ENCODE measurements at places on chromosomes 6 and 20. TPM values are rescaled to one million over a fixed set of nuclear protein-coding genes. Genes with fewer than 3 reads are reported as not detected.

The PRKN gene
- 5.1 TPM for total RNA-seq

The BANF2 gene
- total RNA-seq: not detected

The NHLRC1 gene
- total RNA-seq: 1.1 TPM

- DNase-seq: no peak
- no peak overlapping the region for H3K4me3 ChIP-seq
- H3K4me1 ChIP-seq: no peaks in the 10 kb centered on the region
- H3K36me3 ChIP-seq: peaks cover 2% of the 10 kb centered on the region
- H3K27me3 ChIP-seq: peaks cover 45% of the 10 kb centered on the region
These were observed 142.5 kb downstream of the KLHL32 start for GRCh38 chr6:97067045-97067444.

DNA sequence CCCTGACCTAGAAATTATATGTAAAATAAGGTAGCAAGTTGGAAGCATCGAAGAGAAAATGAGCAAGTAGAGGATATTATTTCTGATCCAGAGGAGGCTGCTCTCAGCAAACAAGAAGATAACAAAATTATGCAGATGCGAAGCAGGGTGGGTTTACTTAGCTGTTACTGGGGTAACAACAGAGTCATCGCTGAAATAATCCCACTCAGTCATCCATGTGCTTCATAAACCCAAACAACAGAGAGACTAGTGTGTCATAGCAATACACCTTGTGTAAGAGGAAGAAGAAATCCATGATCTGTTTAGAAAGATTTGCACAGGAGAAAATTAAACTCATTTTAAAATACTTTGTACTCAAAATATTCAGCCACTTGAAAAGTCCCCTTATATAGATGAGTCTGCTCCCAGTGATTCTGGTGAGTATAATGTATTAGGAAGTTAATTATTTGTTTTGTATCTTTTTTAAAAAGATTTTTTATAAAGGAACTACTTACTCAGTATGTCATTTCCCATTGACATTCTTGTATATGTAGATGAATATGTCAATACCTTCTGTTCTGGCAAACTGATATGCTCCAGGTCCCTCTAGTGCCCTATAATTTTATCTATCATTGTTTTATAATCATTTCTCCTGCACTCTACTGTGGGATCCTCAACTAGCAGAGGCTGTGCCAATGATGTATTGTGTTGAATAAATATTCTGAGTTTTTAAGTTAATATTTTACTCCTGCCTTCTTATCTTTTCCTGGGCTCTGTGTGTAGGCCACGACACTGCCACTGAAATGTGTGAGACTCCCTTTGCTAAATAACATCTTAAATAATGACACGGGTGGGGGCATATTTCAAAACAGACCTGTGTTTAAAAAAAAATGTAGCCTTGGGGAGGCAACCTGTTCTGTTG lies 8.6 kb upstream of the HIVEP2 start:
- H3K27me3 ChIP-seq: no peaks in the 10 kb centered on the region
- no peak for DNase-seq
- H3K36me3 ChIP-seq: no peaks in the 10 kb centered on the region
- H3K4me3 ChIP-seq: no peak overlapping the region

DNA sequence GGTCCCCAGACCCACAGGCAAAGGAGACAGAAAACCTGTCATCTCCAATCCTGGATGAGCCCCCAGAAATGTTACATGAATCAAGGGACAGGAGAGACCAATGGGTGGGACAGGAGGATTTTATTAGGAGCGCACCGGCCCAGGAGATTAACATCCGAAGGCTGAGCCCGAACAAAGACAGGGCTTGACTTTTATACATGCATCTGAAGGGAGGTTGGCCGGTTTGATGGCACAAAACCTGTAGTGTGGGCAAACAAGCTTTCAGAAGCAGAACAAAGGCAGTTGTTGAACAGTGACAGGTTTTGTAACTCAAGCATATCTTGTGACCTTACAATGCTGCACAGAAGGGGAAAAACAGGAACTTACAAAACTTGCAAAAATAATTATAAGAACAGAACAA lies 83.9 kb upstream of the GPR6 start:
- peaks cover 6% of the 10 kb centered on the region for H3K27me3 ChIP-seq
- peaks cover 2% of the 10 kb centered on the region for H3K36me3 ChIP-seq
- no peak overlapping the region for H3K27ac ChIP-seq
- H3K4me1 ChIP-seq: no peaks in the 10 kb centered on the region

DNA sequence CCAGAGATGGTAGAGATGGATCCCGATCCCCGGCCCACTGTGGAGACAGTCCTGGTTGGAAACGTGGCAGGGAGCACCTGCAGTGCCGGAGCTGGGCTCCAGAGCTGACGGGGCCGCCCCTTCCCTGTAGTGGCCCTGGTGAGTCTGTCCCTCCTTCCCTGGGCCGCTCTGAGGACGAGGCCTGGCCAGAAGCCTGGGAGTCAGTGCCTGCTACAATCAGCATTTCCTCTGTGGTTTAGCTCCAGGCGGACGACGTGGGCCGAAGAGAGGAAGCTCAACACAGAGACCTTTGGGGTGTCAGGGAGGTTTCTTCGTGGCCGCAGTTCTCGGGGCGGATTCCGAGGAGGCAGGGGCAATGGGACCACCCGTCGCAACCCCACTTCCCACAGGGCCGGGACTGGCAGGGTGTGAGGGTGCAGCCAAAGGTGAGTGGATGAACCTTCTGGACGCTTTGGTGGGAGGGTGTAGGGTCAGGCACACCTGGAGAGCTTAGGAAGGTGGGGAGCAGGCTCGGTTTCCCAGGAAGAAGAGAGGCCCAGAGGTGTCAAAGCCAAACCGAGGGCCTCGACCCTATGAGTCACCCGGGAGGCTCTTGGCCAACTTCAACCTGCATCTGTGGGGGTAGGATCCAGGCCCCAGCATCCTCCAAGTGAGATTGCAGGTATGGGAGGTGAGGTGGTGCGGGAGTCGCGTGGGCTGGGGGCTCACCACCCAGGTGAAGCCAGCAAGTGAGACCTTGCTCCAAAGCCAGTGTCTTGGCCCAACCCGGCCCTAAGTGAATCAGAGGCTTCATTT lies 9.9 kb downstream of the PSMA7 start:
- H3K4me1 ChIP-seq: no peaks in the 10 kb centered on the region
- no peak overlapping the region for H3K4me3 ChIP-seq
- H3K27me3 ChIP-seq: no peaks in the 10 kb centered on the region
- no peak overlapping the region for H3K27ac ChIP-seq

- no peaks in the 10 kb centered on the region for H3K27me3 ChIP-seq
- peaks cover 37% of the 10 kb centered on the region for H3K4me1 ChIP-seq
- DNase-seq: no peak
- H3K27ac ChIP-seq: no peak overlapping the region
- no peaks in the 10 kb centered on the region for H3K36me3 ChIP-seq
These were observed 62.6 kb upstream of the SALL4 start for GRCh38 chr20:51864967-51865366.

DNA sequence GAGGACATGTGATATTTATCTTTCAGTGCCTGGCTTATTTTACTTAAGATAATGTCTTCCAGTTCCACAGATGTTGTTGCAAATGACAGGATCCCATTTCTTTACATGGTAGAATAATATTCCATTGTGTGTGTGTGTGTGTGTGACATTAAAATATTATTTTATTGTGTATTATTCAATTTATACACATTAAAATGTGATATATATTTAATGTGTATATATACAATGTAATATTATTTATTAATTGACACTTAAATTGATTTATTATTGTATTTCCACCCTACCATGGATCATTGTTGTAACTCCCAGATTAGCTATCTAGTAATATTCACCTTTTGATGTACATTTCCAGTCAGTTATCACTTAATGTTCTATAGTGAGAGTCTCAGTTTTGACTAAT lies 1422.5 kb upstream of the ADGRB3 start:
- no peak overlapping the region for H3K27ac ChIP-seq
- no peak overlapping the region for H3K4me3 ChIP-seq
- H3K4me1 ChIP-seq: no peaks in the 10 kb centered on the region
- H3K27me3 ChIP-seq: peaks cover 3% of the 10 kb centered on the region
- no peak for DNase-seq

DNA sequence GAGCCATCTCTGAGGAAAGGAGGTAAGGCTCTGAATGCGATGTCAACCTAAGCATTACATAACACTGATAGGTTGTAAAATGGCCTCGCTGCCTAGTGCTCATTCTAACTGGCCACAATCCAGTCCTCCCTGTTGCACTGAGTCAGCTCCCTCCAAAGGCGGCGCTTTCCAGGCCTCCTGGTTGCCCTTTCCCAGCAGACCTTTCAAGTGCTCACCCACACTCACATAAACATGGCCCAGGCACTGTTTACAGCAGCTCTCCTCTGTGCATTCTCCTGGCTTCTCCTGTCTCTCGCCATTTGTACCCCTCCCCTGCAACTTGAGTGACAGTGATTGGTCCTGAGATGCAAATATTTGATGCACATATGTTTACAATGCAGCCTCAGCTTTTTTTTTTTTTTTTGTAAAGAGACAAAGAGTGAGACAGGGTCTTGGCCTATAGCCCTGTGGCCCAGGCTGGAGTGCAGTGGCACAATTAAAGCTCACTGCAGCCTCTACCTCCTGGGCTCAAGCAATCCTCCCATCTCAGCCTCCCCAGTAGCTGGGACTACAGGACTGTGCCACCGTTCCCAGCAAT lies 36.8 kb upstream of the PRND start:
- H3K27me3 ChIP-seq: peaks cover 6% of the 10 kb centered on the region
- H3K4me1 ChIP-seq: peaks cover 25% of the 10 kb centered on the region
- DNase-seq: no peak

DNA sequence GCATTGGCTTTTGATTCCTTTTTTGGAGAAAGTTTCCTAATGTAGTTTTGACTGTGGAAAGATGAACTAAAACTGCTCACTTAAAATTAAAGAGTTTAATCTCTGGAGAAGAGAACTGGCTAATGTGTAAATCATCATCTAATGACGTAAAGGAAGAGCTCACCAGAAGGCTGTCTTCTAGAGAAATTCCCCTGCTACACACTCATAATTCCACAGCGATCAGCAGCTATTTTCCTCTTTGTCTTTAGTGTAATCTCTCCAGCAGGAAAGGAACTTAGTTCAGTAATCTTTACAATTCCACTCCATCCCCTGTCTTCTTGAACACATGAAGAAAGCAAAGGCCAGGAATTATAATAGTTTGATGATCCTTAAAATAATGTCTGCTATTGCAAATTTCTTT lies 15.8 kb downstream of the SPTLC3 start:
- H3K4me3 ChIP-seq: no peak overlapping the region
- no peak overlapping the region for H3K27ac ChIP-seq
- DNase-seq: no peak
- peaks cover 54% of the 10 kb centered on the region for H3K4me1 ChIP-seq
- peaks cover 9% of the 10 kb centered on the region for H3K36me3 ChIP-seq
- no peaks in the 10 kb centered on the region for H3K27me3 ChIP-seq

DNA sequence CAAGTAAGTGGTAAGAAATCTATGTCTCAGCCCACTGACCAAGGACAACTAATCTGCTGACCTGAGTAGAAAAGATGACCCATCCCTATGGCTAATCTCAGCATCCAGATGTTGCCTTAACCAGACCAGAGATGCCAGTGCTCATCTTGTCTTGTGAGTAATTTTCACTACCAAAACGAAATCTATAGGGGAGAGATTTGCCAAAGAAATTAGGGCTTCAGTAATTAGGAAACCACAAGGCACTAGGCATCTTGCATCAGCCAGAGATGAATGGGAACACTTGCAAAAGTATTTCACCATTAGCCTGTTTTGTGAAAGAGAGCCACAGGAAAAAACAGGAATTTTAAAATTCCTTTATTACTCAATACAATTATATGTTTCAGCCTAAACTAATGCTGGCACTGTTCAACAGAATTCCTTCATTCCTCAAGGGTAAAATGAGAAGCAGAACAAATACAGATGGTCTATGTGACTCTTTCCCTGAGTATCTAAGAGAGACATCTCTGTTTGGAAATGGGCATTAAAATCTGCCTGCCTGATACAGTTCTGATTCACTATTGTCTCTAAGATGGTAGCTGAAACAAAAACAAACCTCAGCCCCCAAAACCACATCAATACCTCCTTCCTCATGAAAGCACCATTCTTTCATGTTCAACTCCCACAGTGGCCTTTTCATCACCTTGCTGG lies 87.8 kb downstream of the GMDS start:
- H3K36me3 ChIP-seq: no peaks in the 10 kb centered on the region
- H3K4me3 ChIP-seq: no peak overlapping the region
- H3K27ac ChIP-seq: peak overlapping the region; percentile 69
- DNase-seq: no peak
- H3K27me3 ChIP-seq: no peaks in the 10 kb centered on the region

DNA sequence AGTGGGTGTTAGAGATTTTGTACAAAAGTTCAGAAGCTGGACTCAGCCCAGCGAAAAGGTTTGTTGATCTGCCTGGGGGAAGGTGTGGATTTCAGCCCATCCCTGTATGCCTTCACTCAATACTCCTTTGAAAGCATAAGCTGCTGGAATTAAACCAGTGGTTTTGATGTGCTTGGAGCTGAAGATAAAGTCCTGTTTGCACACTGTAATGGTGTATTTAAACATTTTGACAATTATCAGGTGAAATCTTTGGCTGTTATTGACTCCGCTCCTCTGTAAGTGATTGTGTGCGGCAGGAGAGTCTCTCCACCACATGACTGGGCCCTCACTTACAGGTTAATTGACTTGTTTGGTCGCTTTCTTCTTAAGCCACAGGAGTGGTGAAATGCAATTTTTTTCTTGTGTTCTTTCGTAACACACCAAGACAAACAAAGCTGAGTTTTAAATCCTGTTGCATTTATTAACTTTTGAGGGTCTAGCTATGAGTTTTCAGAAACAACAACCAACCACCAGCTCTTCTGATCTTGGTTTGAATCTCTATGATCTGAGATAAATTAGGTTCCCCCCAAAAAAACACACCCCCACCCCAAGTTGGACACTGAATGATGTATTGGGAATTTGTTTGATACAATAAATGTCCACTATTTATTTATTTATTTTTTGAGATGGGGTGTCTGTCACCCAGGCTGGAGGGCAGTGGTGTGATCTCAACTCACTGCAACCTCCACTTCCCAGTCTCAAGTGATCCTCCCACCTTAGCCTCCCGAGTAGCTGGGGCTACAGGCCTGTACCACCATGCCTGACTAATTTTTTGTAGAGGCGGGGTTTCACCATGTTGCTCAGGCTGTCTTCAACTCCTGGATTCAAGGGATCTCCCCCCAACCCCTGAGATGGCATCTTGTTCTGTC lies 46.3 kb upstream of the NCOA3 start:
- no peak overlapping the region for H3K4me3 ChIP-seq
- no peak overlapping the region for H3K27ac ChIP-seq
- no peak for DNase-seq
- H3K36me3 ChIP-seq: peaks cover 4% of the 10 kb centered on the region
- peaks cover 18% of the 10 kb centered on the region for H3K4me1 ChIP-seq

DNA sequence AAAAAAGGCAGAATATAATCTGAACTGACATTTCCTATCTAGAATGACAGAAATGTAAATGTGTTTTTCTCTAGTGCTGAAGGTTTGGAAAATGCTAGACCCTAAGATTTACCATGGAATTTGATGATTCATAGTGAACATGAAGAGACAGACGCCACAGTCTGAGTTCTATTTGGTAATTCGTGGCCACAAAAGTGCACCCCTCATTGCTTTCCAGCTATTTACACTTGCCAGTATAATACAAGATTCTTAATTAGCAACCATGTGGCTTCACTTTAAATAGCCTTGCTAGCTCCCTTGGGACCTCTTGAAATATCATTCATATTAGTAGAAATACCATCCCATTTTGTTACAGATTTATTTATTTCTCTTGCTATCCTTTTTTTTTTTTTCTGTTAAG lies 636.8 kb downstream of the PRKN start:
- H3K27me3 ChIP-seq: no peaks in the 10 kb centered on the region
- DNase-seq: no peak
- no peaks in the 10 kb centered on the region for H3K36me3 ChIP-seq
- no peak overlapping the region for H3K4me3 ChIP-seq
- peaks cover 25% of the 10 kb centered on the region for H3K4me1 ChIP-seq
